Epithelial cell of proximal tubule (primary cell): ENCODE measurements at places on chromosomes 5 and 9. TPM values are rescaled to one million over a fixed set of nuclear protein-coding genes. Genes with fewer than 3 reads are reported as not detected.

DNA sequence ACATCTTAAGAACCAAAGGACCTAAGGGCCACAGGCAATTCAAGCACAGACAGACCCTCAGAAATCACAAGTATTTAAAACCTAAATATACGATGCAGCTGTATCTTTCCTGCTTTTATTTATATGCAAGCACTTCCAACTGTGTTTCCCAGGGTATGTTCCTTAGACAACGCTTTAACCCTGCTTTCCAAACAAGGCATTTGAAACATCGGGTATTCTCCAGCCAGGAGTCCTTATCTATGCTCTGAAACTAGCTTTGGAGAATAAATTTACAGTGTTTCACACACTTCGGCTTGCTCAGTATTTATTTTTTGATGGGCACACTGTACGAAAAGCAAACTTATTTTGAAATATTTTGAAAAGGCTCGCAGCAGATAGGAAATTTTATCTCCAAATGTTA, 13.5 kb downstream of the NR6A1 start:
- no peak for DNase-seq

DNA sequence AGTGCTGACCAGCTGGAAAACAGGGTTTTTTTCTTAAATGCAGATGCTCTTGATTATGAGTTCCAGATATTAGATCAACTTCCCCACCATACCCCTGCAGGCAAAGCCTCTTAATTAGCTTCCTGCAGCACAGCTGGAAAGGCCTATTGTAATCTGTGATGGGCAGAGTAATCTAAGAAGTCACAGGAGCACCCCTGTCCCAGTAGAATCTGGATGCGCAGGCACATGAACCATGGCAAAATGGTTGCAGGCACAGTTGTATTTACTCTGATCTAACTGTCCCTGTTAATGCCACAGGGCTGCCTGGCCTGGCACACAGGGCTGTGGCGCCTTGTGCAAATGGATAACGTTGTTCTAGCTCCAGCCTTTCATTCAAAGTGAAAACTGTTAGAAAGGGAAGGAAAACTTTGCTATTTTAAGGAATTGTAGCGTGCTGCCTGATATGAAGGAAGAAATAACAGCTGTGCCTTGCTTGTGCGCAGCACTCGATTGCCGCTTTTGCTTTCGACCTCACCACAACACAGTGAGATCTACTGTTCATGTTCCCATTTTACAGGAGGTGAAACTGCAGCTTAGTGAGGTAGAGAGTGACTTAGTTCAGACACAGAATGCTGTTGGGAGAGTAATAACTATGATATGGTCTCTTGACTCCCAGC, 2.3 kb downstream of the TGFBI start:
- no peak for DNase-seq

DNA sequence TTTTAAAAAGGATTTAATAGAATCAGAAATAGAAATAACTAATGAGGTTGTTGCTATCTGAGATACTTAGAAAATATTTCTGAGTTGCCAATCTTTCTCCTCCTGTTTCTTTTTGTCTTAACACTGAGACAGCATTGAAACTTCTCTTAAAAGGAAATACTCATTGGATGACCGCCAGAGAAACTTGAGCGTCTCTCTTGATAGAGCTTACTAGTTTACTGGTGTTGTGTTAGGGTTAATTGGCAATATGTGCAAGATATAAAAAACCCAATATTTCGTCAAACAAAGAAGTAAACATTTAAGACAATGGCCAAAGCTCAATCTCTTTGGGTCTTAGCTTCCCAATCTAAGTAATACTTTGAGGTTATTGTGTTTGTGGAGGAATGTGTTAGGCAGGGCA, 176.4 kb upstream of the CHD1 start:
- no peak for DNase-seq

GRCh38 chr9:16068476-16068875, 515.6 kb downstream of the CCDC171 start:
- no peak for DNase-seq

GRCh38 chr5:63029891-63030290, 451.3 kb downstream of the LRRC70 start:
- DNase-seq: no peak

The RBM18 gene
- 8.4 and 13.9 TPM in 2 replicates for total RNA-seq

The PCDHB13 gene
- total RNA-seq: 0.23 and 0.29 TPM in 2 replicates

The MUSK gene
- total RNA-seq: not detected in 2 replicates

The MAMDC2 gene
- 5.5 and 6.6 TPM in 2 replicates for total RNA-seq
